ENCODE measurements at places on chromosomes 1 and 21.

DNA sequence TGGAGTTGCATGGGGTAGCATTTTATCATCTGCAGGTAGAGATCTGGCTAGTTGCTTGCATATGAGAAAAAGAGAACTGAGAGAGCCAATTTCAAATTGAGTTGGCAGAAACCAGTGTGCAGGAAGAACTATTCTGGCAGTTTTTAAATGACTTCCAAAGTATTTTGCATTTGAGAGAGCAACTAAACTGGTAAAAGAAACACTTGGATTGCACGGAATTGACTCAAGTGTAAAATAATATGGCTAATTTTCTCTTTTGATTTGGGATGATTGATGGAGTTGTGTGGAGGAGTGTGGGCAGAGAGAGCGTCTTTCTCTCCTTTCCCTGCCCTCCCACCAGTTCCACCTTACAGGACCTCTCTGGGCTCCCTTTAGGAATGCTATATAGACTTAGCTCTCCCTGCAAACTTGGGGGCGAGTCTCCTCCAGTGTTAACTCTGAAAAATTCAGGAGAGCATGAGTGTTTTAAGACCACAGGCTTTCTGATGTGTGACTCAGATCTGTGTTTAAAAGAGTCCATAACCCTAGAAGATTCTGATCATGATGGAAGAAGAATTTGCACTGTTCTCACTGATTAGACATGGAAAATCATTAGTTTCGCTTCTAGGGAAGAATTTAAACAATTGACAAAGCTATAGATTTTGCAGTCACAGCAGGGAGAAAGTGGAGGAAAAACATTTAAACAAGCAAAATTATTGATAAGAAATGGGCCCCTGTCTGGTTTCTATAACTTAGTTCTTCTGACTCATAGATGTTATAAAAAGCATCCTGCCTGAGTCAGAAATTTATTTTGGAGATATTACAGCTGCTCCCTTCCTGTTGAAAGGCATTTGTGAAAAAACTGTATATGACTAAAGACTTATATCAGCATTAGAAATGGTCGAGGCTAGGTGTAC lies 24.9 kb upstream of the CTBS start:
- peak; percentile 59 for DNase-seq

DNA sequence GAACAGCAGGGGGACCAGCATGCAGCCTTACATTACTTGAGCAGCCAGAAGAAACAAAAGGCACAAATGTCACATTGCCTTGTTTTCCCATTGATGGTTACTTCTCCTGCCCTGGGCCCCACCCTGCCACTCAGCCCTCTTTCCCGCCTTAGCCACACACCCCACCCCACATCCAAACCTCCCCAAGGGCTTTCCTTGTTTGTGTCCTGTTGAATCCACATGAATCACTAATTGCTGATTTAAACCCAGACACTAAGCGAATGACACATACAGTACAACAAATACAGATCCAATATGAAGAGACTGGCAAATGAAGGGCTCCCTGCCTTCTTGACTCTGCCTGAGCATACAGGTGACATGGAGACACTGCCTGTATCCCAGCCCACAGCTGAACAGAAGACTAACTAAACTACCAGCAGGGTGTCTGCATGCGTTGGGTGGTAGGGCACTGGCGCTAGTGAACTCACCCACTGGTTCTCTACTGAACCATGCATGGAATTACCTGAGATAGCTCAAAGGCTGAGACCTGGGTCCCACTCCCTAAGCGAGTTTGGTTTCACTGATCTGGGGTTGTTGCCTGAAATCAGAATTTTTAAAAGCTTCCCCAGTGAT lies 3.1 kb downstream of the IGSF3 start:
- no peak for DNase-seq

DNA sequence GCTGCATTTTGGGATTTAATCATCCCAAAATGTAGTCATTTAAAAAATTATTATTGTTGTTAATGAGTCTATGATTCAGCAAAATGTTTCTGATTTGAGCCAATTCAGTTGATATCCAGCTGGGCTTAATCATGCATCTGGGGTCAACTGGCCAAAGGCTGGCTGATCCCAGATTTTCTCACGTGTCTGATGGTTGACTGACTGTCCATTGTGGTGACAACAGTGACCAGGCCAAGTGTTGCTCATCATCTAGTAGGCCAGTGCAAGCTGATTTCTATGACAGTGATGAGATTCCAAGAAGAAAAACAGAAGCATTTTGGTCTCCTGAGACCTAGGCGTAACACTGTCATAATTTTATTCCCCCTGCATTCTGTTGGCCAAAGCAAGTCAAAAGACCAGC lies 80.1 kb upstream of the ZC3H11B start:
- no peak for DNase-seq

DNA sequence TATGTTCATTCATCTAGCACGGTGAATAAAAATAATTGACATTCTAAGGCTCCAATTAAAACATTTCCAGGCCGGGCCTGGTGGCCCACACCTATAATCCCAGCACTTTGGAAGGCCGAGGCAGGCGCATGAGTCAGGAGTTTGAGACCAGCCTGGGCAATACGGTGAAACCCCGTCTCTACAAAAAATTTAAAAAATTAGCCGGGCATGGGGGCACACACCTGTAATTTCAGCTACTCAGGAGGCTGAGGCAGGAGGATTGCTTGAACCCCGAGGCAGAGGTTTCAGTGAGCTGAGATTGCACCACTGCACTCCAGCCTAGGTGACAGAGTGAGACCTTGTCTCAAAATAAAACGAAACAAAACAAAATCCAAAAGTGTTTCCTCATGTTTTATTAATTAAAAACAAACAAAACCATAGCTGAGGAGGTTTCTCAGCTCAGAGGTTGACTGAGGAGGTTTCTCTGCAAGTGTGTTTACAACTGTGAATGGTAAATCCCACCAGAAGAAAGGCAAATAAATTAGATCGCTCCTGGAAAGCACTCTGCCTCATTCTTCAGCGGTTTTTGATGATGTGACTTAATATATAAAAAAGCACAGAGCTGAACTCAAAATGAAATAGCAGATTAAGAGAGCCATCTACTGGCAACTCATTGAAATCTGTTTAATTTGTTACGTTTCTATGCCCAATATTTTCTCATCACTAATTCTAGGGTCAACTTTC lies 37.7 kb upstream of the ATG4C start:
- peak; percentile 64 for DNase-seq

DNA sequence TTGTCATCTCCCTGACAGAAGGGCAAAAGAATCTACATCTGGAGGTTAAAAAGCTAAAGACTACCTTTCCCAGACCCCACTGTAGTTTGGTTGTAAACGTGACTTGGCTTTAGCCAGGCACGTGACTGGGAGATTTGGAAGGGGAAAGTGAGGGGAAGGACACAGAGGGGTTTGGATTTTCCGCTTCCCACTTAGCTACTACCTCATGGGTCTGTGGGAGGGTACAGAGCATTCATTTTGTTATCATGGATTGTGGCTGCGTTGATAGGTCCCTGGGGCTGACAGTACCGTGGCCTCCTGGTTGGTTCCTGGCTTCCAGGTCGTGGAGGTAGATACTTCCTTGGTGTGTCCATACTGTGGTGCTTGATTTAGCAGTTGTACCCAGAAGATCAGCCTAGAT lies 2.6 kb downstream of the CHD1L start:
- DNase-seq: no peak

DNA sequence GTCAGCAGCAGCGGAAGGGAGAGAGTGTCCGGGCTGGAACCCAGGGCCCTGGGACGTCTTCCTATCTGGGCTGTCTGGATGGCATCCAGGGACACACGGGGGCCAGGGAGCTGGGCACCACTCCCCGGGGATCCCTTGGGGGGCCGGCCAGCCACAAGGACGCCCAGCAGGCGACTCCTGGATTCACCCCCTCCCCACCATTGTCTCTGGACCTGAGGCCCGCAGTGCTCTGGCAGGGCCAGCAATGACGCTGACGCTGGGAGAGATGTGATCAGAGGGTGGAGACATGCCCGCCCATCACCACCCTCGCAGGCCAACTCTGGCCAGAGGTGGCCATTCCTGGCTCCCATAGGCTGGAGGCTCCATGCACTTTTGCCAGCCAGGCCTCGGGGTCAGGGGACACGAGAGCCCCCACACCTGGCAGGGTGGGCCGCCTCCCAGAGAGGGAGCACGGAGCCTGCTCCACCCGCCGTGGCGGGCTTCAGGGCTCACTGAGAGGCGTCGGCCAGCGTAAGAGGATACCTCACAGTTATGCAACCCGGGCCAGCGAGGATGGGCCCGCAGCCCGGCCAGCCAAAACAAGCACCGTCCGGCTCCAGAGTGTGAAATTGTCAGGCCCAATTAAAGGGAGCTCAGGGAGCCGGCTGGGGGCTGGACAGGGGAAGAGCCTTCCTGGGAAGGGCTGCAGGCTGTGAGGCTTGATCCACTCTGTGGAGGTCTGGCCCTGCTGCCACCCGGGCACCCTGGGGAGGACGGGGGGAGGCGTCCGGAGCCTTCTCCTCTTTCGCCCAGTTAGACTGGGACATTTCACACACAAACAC lies 10.3 kb downstream of the ACTRT2 start:
- no peak for DNase-seq

- no peak for DNase-seq
Measured at GRCh38 chr21:25300632-25301031, 306.6 kb downstream of the MRPL39 start.

DNA sequence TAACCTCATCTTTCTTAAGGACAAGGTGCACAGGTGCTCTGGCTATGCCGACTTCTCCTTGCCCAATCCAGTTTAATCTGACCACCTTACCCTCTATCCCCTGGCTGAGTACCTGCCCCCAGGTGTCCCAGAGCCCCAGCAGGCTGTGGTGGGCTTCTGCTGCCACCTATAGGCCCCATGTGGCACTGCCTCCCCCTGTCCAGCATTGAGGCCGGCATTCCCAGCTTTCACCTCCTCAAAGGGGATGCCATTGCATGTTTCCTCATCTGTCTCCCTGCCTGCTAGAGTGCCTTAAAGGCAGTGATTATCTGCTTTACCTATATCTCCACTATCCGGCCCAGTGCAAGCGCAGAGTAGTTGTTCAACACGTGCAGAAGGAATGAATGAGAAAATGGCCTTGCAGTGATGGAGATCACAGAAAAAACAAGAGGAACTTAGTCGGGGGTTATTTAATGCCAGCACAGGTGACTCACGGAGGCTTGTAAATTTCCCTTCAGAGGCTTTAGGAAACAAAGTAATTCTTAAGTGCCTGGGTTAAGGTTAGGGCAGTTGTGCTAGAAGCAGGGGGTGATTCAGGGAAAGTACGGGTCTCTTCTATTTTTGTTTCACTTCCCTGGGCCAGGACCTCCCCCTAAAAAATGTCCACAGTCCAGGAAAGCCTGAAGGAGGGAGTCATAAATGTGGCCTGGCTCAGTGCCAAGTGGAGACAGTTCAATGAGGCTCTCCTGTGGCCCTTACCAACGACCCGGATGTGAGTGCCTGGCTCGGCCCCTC lies 131.8 kb upstream of the NGF start:
- DNase-seq: peak; percentile 41

DNA sequence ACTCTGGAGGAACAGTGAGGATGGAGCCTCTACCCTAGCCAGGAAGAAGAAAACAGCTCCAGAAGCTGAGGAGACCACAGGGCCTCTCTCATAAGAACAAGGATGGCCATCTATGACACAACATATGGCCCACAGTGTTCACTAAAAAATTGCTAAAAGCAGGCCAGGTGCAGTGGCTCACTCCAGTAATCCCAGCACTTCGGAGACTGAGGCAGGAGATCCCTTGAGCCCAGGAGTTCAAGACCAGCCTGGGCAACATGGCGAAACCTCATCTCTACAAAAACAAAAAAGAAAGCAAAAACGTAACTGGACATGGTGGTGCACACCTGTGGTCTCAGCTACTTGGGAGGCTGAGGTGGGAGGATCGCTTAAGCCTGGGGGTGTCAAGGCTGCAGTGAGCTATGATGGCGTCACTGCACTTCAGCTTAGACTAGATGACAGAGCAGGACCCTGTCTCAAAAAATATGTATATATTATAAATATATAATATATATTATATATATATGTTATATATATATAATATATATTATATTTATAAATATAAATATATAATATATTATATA lies 103.1 kb downstream of the TOMM20 start:
- no peak for DNase-seq

DNA sequence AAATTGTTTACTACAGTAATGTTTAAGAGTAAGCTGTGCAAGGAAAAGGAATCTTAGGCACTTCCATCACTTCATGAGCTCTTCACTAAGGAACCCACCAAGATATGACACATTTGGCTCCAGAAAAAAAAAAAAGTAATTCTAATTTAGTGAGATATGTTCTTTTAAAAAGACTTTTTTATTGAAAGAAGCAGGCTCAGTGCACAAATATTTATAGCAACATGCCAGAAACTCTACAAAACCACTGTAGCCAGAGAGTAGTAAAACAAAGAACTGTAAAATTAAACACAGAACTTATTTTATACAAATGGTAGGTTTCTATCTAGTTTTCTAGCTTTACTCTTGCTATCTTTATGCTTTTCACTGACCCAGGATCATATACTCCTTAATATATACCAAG lies 434.6 kb upstream of the ADGRL2 start:
- DNase-seq: no peak

- no peak for DNase-seq
Measured at GRCh38 chr1:23084880-23085279, 65.6 kb downstream of the KDM1A start.

DNA sequence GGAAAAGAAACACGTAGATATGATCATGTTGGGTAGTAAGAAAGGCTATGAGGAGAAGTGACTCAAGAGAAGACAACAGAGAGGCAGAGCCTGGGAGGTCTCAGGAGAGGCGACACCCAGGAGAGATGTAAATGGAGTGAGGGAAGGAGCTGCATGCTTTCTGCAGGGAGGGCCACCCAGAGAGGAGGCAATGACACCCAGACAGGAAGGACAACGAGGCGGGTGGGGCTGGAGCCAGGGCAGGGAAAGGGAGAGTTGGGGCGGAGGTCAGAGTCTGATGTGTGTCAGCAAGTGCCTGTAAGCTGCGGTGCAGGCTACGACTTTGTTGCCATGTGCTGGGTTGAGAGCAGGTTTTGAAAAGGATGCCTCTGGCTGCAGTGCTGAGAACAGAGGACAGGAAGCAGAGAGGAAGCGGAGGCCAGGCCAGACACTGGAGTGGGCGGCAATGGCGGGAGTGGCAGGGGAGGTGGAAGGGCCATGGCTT lies 31.3 kb downstream of the SLC1A7 start:
- no peak for DNase-seq

DNA sequence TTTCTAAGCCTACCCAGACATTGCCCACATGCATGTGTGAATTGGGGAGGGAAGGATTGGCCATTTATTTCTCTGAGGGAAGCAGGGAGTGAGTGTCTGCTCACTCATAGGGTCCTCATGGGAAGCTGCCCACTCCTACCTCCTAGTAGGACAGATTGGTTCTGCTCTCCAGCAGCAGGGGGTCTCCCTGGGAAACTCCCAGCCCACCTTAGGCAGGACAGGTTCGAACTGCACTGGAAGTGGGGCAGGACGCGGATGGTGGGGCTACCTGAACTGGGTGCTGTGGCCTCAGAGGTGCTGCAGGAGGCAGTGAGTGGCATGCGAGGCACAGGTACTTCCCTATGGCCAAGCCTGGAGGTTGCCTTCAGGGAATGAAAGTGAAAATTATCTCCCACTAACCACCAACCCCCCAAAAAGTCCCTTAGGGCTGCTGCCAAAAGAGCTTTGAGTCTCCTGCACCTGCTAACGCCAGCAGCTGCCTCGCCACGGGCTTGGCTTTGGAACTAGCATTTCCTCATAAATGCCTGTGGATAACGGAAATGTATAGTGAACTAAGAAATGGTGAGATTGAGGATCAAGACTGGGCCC lies 157.0 kb upstream of the COA6 start:
- no peak for DNase-seq
